Urothelium cell line (cell line): ENCODE measurements at places on chromosomes 11 and 22.

DNA sequence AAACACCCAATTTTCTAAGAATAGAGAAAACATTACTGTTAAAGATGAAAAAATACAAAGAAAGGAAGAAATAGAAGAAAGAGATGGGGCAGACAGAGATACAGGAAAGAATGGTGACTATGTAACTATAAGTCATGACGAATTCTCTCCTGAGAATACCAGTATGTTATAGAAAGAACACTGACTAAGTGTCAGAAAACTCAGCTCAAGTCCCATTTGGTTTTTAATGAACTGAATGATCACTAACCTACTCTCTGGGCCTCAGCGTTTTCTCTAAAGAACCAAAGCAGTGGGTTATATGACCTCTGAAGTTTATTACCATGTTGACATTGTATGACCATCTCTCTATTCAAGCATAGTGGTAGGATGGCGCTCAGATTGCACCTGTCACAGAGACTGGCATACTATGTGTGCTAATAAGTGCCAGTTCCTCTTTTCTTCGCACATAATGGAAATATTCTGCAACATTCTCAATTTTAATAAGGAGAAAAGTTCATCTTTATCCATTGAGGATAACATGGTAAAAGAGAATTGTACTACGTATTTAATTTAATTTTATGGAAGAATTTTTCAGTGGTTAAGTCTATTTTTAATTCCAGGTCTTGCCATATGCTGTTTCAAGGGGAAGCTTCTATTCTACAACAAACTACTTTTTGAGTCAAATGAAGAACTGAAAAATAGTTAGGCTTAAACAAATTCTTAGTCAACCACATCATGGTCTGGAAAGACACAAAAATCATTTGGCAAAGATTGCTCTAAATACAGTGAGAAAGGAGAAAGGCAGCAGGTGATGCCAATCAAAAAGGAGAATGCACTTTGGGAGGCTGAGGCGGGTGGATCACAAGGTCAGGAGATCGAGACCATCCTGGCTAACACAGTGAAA lies 25.0 kb upstream of the EED start:
- DNase-seq = no peak

DNA sequence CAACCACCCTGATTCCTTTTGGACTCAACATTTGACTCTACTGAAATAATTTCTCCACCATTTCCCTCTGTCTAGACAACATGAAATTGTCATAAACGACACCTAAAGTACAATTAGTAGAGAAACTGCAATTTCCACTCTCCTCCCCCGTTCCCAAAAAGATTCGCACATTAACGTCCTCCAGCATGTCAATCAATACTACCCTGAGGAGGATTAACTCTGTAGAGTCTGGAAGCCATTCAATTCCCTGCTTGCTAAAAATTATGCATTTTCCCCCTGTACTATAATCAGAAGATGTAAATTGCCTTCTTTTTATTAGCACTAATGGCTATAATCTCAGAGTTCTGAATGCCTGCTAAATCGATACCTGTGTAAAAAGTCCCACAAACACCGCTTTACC lies 70.5 kb downstream of the AMBRA1 start:
- DNase-seq = no peak

- no peak for DNase-seq
Measured at GRCh38 chr22:30568137-30568805, 6.2 kb downstream of the GAL3ST1 start.

- no peak for DNase-seq
Measured at GRCh38 chr11:69664103-69664775, 10.9 kb downstream of the LTO1 start.

DNA sequence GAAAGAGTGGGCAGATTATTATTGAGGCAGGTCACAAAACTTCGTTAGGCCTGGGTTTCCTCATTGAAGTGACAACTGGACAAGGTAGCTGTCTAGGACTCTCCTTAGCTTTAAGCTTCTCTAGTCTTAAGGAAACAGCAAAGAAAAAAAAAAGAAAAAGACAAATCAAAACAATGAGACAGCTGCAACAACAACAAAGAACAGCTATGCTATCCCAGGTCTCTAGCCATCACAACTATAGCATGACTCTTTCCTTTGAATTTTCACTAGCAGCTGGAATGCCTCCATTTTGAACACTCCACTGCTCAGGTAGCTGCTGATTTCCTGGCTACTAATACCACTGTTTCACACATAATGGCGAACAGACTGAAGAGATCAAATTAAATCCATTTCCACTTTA lies 302.4 kb upstream of the SORL1-AS1 start:
- DNase-seq = no peak

DNA sequence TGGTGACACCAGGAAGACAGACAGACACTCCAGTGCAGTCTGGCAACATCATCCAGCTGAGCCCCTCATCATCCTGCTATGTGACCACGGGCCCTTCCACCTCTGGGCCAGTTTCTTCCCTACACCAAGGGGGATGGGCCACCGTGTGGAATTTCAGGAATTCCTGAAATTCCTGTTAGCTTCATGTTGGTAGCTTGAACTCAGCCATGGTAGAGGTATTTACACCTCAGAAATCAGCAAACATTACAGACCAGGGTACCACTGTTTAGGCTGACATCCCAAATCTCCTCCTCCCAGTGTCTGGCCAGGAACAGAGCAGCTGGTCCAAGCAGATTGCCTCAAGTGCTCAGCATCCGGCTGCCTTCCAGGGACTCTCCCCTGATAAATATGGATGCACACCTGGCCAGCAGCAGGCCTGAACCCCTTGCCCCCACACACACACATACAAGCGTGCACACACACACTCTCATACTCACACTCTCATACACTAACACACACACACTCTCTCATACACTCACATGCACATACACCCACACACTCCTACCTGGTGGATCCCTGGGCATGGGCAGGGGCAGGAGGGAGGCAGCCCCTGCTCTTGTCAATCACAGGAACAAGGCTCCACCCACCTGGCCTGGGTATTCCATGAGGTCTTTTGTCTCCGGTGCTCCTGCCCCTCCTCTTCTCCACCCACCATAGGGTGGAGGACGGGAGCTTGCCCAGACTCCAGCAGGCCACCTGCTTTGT lies 85.2 kb downstream of the BUD13 start:
- peak; percentile 52 for DNase-seq

- DNase-seq = peak; percentile 27
Measured at GRCh38 chr22:46738647-46739093, 618 bp upstream of the CERK start.

GRCh38 chr22:49892226-49892899 lies 25.9 kb downstream of the ALG12 start:
- DNase-seq = no peak

GRCh38 chr22:17074648-17075002 lies 10.2 kb upstream of the IL17RA start:
- DNase-seq = no peak

DNA sequence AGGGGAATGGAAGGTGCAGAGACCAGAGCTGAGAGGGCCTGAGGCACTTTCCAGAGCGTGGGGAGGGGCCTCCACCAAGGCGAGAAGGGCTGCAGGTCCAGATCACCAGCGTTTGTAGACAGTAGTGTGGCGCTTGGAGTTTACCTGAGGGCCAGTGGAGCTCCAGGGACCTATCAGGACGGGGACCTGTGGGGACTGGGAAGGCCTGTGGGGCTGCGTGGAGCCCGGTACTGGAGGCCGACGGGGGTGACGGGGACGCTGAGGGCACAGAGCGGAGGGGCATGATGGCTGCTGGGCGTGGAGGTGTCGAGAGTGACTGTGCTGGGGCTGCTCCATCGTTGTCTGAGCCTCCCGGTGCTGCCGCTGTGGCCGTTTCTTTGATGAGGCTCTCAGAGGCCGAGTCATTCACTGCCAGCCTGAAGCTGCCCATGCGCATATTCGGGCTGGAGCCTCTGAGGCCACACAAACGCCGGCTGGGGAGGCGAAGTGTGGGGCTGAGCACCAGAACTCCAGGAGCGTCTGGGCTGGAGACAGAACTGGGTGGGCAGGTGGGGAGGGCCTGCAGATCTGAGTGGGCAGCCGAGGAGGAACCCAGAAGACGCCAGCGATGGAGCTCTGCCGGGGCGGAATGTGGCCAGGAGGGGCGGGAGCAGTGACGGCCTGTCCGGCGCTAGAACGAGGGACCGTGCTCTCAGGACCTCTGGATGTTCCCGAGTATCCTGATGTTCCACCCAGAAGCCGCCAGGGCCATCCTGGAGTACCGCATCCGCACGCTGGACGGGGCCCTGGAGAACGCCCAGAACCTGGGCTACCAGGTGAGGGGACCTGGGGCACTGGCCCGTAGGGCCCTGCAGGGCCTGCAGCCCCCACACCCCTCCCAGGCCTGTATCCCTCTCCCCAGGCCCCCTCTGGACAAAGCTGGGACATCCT lies 2.6 kb downstream of the PGGHG start:
- no peak for DNase-seq

DNA sequence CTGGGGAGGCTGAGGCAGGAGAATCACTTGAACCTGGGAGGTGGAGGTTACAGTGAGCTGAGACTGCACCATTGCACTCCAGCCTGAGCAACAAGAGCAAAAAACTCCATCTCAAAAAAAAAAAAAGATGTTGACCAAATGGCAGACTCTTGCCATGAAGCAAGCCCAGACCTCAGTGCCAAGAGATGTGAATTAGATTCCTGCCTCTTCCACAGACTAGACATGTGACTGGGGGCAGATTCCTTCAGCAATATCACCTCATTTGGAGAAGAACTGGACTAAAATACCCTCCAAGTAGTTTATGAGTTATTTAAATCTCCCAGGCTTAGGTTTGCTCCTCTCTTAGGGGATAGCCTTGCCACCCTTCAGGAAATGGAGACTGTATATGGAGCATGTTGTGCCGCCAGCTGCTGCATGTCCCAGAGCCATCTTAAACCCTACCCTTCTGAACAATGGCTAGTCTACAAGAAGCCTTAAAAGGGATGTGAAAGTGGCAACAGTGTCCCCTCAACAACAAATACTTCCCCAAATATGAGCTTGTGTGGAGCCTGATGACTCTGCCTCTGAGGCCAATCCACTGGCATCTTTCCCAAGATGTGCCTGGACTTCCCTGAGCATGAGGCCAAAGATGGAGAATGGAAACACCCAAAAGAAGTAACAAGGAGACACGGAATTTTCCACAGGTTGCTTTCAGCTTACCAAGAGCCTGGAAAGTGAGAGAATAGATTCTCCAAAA lies 763 bp upstream of the MS4A7 start:
- DNase-seq = no peak

DNA sequence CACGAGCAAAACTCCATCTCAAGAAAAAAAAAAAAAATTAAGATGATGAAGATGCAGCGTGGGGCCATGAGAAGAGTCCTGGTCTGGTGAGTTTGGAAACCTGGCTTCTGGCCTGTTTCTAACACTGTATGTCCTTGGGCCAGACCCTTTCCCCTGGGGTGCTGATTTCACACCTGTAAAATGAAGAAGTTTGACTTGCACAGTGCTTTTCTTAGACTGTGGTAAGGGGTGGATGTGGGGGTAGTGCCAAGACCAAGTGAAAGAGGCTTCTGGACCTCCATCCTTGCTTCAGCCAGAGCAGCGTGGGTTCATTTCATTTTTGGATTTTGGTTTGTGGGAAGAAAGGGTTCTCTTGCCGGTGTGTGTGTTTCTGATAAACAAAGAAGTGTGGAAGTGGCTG lies 42.1 kb downstream of the PTPRJ start:
- no peak for DNase-seq

GRCh38 chr11:10303558-10304363 lies 1.1 kb upstream of the ADM start:
- no peak for DNase-seq

GRCh38 chr11:71458146-71459070 lies 5.4 kb downstream of the NADSYN1 start:
- DNase-seq = no peak

DNA sequence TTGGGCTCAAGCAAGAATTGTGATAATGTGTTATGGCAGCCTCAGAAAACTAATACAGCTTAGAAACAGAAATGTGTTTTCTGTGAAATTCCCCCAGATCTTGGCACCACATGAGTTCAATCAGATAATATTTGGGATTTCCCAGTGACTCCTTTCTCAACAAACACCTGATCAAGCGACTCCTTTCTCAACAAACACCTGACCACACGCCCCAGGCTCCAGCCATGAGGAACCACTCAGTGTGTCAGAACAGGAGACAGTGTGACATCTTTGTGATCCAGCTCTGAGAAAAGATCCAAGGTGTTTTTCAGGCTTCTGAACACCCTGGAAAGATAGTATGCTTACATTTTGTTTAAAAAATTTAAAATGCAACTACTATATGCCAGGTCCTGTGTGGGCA lies 1.9 kb upstream of the UVRAG start:
- DNase-seq = no peak

DNA sequence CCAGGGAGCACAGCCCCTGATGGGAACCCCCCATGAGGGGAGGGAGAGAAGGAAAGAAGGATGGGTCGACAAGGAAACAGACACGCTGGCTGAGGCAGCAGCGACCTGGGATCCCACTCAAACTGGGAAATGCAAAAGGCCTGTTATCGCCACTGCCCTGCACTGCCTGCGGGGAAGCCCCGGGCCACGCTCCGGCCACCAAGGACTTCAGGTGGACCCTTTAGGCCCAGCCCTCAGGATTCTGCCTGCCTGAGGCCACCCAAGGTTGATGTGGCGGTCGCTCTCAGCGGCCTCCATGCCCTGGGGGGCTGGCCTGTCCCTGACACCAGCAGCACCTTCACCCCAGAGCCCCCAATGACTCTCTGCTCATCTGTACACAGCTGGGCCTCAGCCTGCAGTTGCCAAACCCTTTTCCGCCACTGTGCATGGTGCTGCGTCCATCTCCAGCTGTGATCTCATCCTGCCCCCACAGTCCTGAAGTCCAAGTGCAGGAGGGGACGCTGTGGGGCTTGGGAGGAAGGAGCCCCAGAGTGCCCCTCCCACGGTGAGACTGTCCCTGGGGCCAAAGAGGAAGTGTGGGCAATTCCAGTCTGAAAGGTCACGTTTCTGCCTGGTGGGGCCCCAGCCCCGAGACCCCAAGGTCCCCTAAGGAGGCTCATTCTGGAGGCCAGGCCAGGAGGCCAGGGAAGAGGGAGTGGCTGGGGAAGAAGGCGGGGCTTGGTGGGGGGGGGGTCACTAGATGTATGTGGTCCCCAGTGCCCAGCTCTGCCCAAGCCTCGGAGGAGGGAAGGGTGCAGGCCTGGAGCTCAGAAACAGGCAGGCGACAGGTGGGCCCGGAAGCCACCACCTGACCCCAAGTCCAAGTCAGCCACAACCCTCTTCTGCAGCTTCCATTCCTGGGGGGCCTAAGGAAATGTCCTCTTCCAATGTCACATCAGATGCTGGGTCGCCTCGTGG lies 31.6 kb downstream of the OSBPL5 start:
- no peak for DNase-seq
